OCI-LY7 (cell line): ENCODE measurements at places on chromosomes 13 and 19.

- DNase-seq: no peak
These were observed 930.5 kb upstream of the SLITRK1 start for GRCh38 chr13:84812789-84813188.

DNA sequence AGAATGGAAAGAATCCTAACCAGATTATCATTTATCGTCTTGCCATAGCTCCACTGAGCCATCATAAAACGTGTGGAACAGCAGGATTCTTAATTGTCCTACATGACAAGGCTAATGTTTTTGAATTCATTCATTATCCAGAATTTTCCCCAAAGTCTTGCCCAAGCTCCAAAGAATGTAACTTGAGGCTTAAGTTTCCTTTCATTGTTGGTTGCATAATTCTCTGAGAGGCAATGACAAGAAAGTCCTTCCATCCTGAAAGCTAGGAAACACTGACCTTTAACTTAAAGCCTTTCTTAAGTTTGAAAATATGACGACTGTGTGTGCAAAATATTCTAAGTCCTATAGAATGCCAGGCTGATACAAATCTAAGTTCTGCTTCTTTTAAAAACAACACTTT lies 546.1 kb downstream of the SUCLA2 start:
- no peak for DNase-seq

- no peak for DNase-seq
These were observed at the start of gene PLK5 for GRCh38 chr19:1523412-1524286. Gene PLK5, plus strand, starts transcription at chr19:1524077. Its CDS starts 2,920 bp downstream, at chr19:1526997.

DNA sequence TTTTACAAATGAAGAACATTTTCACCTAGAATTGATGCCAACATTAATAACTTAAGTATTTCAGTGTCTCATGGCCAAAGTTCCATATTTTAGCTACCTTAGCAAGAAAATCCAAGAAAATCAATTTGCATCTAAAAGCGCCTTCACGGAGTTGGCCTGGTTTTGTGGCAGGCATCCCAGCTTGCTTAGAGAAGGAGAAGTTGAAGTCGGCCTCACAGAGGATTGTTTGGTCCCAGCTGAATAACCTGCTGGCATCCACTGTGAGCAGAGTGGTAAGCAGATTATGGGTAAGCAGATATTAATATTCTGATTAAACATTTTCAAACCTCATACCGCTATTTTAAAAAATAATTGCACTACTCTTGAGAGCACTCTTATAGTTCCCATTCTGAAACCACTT lies 62.3 kb upstream of the STARD13 start:
- no peak for DNase-seq

DNA sequence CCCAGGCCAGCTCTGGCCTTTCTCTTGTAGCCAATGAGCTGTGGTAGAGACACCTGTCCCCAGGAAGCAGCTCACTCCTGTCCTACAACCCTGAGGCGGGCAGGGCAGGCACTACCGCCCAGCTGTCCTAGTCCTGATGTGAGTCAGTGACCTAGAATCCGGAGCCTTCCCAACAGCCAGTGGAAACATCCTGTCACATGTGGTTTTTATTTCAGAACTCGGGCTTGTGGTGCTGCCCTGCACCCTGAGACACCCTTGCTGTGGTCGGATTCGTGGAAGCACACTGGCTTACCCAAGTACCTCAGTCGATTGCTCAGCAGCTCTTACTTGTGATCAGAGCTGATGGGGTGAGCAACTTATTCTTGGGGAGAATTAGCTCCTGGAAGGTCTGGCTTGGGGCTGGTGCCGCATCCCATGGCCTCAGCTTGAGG lies 83.6 kb upstream of the ARHGEF7 start:
- no peak for DNase-seq

- no peak for DNase-seq
These were observed 1528.0 kb downstream of the SLITRK5 start for GRCh38 chr13:89199138-89199537.

DNA sequence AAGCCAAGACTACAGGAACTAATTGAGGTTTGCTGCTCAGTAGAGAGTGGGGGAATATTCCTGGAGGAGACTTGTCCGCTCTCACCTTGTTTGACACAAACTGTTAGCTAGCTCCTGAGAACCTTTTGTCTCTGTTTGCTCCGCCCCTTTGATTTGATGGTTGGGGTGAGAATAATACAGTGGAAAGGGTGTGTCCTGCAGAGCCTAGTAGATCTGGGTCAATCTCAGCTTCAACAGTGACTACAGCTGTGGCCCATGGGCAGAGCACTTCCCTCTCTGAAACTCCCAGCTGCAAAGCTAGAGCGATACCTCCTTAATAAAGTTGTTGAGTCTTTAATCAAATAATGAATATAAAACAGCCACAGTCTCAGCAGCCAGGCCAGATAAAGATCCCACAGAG lies 576.7 kb downstream of the DIAPH3 start:
- DNase-seq: no peak

DNA sequence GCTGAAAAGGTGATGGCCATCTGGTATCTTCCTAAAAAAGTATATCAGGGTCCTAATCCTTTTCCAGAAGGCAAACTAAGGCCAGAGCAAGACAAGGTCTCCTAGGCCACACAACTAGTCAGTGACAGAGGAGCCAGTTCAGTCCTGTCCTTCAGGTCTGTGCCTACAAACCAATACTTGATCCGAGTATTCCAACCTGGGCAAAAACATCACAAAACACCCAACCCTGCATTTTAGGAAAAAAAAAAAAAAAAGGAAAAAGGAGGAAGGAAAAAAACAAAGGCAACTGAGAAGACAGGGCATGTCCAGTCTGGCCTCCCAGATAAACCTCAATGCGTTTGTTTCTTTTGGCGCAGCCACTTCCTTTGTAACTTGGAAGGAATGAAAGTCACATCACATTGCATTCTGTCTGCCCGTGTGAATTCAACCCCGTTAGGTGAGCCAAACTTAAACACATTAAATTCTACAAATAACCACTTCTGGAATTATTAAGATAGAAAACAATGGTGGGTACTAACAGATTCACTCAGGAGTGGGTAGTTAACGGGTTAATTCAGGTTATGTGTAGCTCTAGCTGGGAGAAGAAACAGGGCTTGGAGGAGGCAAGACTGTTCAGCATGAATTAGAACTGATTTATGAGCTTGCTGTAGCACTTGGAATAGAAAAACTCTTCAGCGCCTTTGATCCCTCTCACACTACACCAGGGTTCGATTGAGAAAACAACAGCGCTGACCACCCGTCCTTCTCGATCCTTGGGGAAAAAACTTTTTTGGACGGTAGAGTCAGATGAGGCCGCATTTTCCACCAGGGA lies 43.0 kb upstream of the HNRNPA1L2 start:
- no peak for DNase-seq

DNA sequence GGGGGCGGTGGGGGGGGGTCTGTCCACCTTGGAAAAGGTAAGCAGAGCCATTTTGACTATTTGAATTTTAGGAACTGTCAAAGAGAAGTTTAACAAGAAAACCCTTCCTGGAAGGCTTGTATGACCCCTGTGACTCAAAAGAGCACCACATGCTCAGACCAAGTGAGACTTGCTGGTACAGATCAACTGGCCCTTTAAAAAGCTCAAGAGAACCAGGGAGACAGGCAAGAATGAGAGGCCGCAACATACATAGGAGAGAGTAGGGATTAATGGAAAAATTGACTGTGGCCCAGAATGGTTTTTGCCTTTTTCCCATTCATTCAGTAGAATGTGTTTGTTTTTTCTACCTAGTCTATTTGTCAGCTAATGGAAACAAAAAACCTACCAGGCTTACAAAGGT lies 26.2 kb upstream of the ATP8A2 start:
- DNase-seq: no peak

- DNase-seq: peak; percentile 89
These were observed at the start of gene LMTK3 for GRCh38 chr19:48511800-48512503. Gene LMTK3, minus strand, starts transcription at chr19:48511835. Its CDS starts 259 bp downstream, at chr19:48511576.

DNA sequence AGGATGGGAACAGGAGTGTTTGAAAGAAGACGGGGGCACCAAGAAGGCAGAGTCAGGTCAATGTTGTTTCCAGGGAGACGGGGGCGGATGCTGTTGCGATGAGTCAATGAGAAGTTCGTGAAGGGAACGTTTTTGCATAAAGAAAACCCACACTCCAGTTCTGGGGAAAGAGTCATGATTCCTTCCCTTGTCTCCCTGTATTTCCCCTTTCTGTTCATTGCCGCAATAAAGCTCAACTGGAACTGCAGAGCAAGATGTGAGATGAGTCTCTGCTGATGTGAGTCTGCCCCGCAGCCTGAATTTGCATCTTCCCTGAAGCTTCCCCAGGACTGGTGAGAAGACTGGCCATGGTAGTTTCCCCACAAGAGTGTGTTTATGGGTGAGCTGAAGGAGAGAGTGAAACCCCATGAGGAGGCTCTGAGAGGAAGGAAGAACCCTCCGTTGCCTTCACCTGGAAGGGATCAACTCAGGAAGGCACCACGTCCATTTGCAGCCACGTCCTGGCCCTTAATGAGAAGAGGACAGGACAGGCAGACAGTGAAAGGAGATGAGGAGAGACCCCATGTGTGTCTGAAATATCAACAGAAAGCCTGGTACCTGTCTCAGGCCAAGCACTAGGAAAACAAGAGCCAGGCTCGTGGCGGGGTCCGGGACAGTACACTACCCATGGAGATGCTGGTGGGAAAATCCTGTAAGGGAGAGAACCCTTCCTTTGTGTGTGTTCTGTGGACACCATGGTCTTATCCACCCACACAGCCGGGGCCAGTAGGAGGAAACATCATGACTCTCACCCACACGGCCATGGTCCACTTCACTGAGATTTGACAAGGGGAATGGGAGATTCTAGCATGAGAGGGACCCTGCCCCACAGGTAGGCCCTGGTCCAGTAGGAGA lies 13.7 kb downstream of the LILRA1 start:
- no peak for DNase-seq

- DNase-seq: no peak
These were observed 68.0 kb upstream of the C1QTNF9B start for GRCh38 chr13:23965346-23965745.

DNA sequence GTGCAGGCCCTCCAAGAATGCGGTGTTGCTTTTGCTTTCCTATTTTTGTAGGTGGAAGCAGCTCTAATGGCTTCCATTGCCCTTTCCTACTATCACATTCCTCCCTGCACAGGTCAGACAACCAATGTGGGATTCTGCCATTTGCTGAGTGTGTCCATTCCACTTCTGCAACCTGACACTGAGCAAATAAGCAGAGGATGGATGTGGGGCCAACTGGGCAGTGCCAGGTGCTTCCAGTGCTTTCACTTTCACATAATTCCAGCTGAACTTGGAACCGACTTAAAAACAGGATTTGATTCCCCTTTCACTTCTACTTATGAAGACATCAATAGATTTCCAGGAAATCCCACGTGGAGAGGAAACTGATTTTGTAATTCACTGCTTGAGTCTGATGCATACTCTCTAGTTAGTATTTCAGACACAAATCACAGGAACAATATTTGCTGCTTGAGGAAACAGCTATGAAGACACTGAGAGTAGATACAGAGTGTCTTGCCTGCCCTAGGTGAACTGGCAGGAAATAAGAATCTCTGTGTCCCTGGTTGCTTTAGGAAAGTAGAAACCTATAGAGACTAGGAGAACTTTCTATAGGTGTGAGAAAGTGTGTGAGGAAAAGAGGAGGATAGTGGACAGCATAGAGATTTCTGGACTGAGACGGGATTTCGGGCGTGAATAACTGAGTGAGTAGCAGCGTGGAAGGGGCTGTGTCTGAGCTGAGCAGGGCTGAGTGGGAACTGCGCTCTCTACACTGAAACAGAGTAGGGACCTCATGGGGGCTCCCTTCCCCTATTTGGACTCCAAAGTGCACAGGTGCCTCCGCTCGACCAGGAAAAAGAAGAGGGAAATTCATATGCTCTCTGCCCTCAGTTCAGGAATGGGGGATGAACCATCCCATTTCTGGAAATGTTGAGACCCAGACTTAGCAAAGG lies 22.5 kb downstream of the LGALS16 start:
- no peak for DNase-seq

DNA sequence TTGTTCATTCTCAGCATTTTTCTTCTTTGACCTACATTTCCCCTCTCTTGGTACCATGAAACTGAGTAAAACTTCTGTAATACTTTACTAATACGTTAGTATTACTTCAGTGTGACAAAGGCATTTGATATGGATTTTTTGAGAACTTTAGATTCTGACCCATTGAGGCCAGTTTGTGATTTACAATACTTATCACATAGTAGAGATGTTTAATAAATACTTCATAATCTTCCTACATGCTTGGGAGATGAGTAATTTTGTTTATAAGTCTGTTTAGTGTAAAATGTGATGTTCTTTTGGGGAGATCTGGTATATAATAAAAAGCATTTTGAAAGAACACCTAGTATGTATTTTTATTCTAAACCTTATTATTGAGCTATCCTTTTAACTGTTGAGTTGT lies 29.7 kb downstream of the GTF2F2 start:
- DNase-seq: no peak

GRCh38 chr13:85521657-85522056 lies 277.6 kb downstream of the SLITRK6 start:
- no peak for DNase-seq

GRCh38 chr13:48723168-48723567 lies 69.4 kb downstream of the CYSLTR2 start:
- no peak for DNase-seq

DNA sequence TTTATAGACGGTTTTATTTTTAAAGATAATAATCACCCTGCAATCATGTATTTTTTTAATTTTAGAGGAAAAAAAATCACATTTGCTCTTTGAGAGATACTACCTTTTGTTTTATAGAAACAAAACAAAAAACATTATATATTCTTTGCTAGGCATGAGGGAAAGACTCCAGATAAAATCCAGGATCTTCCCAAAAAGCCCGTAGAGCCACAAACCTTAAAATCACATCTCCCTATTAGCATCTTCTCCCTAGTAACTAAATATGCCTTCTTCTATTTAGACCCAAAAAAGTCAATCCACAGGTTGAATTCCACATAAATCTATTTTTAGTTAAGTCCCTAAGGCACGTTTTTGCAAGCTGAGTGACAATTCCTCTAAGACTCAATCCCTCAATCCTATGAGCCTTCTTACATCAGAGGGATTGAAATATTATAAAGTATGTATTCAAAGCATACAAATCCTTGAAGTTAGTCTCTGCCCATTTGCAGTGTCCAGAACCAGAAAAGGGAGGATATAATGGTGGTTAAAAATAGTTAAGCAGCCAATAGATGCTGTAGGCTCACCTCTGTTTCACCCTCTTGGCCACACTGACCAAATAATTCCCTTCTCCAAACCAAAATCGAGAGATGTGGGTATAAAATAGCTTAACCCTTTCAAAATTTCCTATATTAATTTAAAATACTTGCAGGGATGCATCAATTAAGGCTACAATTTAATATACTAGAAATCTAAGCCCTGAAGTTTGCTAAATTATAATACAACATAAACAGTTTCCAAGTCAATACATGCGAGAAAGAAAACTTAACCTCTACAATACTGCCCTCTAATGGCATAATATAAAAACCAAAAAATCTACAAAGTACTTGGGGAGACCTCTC lies 64.0 kb downstream of the SERP2 start:
- peak; percentile 70 for DNase-seq
